ENCODE measurements at places on chromosomes 12 and 14.

- no peak for DNase-seq
These were observed 56.1 kb downstream of the MAP1LC3B2 start for GRCh38 chr12:116615141-116615861.

DNA sequence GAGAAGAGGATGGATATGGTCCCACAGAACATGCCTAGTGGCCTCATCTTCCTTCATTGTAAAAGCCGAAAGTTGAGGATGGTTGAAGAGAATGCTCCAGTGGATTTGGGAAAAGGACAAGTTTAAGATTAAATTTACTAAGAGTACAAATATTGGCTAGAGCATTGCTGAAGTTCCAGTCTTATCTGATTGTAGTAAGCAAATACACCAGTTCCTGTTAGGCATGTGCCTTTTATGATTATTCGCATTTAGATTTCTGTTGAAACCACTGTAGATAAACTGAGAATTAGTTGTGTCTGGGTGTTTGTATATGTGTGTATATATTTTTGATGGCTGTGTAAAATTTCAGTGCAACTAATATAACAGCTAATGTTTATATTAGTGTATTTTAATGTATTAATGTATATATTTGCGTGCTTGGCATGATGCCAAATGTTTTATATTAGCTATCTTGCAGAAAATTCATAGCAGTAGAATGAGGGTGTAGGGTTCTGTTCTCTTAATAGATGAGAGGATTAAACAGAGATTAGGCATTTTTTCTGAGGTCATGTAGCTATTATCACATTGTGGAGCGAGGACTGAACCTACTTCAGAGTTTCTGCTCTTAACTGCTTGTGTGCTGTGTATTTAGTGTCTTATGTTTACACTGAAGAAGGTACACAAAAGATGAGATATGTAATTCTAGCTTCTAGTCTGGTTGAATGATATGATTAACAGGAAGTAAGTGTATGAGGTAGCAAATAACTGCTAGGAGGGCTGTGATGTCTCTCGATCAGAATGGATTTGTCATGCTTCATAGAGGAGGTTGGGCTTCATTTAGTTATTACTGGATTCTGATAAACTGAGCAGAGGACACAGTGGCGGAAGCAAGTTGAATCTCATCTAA, 21.1 kb downstream of the FKBP3 start:
- no peak for DNase-seq

GRCh38 chr14:99908653-99909250, 115.5 kb downstream of the EML1 start:
- no peak for DNase-seq

DNA sequence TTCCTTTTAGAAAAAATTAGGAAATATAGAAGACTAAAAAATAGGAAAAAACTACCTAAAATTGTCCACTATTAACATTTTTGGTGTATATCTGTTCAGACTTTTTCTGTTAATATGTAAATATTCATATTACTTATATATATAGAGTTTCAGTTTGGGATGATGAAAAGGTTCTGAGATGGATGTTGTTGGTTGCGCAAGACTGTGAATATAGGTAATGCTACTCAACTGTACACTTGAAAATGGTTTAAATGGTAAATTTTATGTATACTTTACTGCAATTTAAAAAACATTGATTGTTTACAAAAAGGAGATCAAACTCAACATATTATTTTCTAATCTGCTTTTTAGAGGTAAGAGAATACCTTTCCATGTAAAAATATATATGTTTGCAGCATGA, 200.9 kb downstream of the RAD51B start:
- DNase-seq: no peak

GRCh38 chr12:128077211-128077916, 189.6 kb upstream of the TMEM132C start:
- peak; percentile 2 for DNase-seq

- no peak for DNase-seq
These were observed 764 bp downstream of the RBM25 start for GRCh38 chr14:73058922-73059673.

GRCh38 chr14:102500713-102501112, 8.9 kb downstream of the ANKRD9 start:
- no peak for DNase-seq

- DNase-seq: no peak
These were observed 91.5 kb upstream of the ZFP36L1 start for GRCh38 chr14:68884031-68885030.

GRCh38 chr14:101707068-101707842, 54.3 kb upstream of the PPP2R5C start:
- peak; percentile 68 for DNase-seq

DNA sequence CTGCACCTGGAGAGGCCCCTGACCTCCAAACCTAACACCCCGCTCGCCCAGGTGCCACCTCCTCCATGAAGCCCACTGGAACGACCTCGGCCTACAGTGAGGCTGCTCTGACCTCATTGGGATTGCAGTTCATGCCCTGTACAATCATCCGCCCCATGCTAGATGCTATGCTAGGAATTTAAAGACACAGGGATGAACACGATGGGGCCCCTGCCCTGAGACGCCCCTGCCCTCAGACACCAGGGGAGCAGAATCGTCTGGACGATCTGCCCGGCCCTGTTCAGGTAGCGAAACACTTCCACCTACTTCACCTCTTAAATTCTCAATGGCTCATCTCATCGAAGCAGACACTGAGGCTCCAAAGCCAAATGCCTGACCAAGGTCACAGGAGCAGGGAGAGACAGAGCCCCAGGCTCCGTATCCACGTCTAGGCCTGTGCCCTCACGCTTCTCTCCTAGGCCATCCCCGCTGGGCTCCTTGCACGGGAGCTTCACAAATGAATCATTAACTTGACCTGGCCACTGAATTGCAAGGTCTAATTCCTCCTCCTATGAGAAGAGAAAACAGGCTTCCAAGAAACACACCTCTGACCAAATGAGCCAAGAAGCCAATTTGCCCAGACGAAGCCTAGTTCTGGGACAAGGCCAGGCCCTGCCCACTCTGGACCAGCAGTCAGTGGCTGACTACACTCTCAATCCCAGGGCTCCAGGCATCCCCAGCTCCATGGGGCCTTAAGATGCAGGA, 35.2 kb downstream of the SCARB1 start:
- DNase-seq: peak; percentile 79

DNA sequence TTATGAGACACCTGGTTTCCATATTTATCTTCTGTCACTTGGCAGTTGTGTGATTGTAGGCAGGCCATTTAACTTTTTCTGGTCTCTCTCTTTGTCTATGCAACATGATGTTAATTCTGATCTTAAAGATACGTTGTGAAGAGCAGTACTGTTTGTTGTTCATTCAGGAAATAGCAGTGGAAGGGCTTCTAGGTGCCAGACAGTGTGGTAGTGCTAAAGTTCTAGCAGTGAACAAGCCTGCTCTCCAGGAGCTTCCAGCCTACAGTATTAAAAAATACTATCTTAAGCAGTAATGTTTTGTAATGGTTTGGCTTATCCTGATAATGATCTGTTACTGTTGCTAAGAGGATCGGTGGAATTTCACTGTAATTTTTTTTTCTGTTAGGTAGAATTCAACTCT, 15.2 kb downstream of the NAA30 start:
- no peak for DNase-seq

DNA sequence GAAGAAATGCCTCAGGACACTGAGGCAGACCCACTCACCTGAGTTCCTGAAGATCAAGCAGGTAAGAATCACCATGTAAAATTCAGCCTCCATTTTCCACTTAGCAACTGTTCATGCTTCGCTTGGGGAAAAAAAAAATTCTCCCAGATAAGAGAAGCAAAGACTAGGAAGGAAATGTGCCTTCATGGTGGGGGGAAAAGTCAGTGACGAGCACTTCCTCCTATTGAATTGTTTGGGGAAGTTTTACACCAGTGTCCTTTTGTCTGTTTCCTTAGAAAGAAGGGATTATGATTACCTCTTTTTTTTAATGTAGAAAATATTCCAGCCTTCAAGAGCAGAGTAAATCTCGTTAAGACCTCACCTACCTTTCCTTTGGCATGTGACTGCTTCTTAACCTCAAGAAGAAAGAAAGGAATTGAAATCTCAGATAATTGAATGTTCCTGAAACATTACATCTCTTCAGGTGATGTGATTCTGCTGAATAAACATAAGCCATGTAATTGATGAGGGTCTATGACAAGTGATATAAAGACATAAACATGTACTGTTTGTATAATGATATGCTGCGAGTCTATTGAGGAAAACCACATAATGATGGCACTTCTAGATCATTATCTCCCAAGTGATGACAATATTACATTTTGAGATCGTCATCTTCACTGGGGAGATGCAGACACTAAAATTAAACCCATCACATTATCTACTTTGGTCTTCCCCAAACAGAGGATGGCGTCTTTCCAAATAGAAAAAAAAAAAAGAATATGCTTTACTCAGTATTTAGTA, at the start of gene PTPRB:
PTPRB (minus strand) TSS at position 127 of the 783 bp plus-strand sequence; CDS start at position 93, 34 bp downstream.
- no peak for DNase-seq

- no peak for DNase-seq
These were observed 22.5 kb upstream of the ATP2B1 start for GRCh38 chr12:89731089-89731488.

- DNase-seq: no peak
These were observed 191.5 kb upstream of the CAND1 start for GRCh38 chr12:67077617-67078016.

GRCh38 chr12:76879710-76880518, 1.1 kb upstream of the CSRP2 start:
- DNase-seq: no peak

- no peak for DNase-seq
These were observed 41.7 kb downstream of the TRIM9 start for GRCh38 chr14:51053157-51053556.

- no peak for DNase-seq
These were observed 156.8 kb upstream of the ALG10B start for GRCh38 chr12:38159591-38160317.

DNA sequence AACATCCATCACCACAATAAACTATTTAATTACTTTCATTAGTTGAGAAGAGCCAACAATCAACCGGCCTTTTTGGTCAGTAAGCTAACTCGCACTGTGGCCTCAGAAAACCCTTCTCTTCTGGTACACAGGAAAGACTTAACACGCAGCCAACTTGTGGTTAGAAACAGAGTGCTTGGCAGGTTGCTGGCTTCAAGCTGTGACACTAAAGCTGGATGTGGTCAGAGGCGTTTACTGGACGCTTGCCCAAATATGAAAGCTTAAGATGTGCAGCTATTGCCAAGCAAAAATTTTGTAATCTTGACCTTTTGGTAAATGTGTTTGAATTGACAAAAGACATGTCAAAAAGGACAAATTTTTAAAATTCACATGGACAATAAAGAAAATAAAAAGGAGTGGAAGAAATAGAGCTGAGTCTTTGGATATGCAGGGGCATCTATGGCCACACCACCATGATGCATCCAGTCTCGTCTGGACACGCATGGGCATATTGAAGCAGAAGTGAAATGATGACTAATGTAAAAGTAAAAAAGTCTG, 2.6 kb upstream of the KLRK1 start:
- no peak for DNase-seq

- no peak for DNase-seq
These were observed 30.0 kb downstream of the DGLUCY start for GRCh38 chr14:91143862-91144261.

GRCh38 chr14:74503291-74503937, 9.8 kb downstream of the ISCA2 start:
- no peak for DNase-seq

- DNase-seq: no peak
These were observed 151.1 kb downstream of the PPM1H start for GRCh38 chr12:62783881-62784280.

GRCh38 chr12:84056-84455, 17.5 kb downstream of the IQSEC3 start:
- no peak for DNase-seq

DNA sequence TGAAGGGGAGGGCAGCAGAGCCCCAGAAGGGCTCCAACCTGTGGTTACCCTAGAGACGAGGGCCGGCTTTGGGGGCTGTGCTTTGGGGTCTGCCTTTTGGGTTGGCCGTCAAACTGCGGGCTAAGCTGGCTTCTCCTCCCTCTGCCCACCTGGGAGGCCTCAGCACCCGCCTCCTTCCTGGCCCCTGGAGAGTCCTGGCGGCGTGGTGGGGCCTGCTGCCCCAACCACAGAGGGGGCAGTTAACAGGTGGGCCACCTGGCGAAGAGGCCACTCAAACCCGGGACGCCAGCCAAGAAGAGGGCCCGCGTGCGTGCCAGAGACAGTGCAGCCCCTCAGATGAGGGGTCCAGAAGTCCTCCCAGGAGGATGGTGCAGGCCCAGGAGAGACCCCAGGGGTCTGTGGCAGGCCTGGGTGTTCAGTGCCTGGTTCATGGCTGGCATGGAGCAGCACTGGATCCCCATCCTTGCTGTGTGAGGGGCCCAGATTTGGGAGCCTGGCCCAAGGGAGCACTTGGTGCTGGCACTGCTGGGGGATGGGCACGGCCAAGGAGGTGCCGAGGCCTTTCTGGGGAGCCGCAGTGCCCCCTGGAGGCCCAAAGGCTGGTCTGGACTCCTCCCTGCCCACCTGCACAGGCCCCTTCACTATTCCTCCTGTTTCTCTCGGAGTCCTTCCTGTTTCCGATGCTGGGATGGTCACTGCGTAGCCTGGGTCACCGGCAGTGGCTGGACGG, 48.8 kb downstream of the LRCOL1 start:
- DNase-seq: no peak

DNA sequence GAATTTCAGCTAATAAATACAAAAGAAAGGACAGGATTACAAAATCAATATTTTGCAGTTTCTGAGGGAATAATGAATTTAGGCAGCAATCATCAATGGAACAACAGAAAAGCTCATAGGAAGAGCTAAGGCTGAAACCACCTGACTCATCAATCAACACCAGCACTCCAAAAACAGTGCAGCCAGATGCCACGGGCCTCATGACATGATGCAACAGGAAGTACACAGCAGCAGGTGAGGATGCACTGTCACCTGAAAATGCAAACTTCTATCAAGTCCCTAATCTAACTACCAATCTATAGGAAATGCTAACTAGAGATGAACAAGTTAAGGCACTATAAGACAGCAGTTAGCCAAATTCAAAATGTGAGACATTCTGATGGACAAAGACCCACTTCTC, 21.7 kb downstream of the GNS start:
- no peak for DNase-seq

GRCh38 chr12:130708648-130709047, 7.5 kb downstream of the RIMBP2 start:
- no peak for DNase-seq

All from colonic mucosa (tissue), 4 donors.